ENCODE measurements at places on chromosomes 7 and 10.

DNA sequence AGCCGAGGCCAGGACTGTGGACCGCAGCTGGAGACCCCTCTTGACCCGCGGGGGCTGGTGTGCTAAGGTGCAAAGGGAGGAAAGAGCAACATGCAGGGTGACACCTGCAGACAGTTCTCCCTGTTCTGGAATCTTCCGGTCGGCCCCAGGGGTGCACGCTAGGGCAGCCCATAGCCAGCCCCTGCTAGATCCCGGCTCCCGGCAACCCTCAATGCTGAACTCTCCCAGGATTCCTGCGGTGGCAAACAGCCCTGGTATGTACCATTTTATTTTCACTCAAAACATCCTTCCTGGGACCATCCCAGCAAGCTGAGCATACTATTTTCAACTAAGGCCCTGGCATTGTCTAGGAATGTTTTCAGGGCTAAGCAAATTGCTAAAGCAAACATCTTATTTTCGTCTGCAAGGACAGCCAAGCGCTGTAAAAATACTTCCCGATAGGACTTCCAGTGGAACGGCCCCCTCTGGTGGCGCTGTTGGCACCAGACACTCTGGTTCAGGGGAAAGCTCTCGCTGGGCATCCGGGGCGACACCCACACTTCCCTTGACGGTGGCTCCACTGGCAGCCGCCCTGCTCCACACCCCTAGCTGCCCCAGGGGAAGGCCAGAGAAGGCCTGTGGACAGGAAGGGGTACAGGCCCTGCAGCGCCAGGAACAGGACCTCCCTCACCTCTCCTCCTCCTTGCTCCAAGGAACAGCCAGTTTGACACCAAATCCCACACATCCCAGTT, 99.4 kb downstream of the CTBP2 start:
- no peaks in the 10 kb centered on the region for H3K36me3 ChIP-seq
- peaks cover 4% of the 10 kb centered on the region for H3K27me3 ChIP-seq
- peaks cover 78% of the 10 kb centered on the region for H3K4me1 ChIP-seq
- no peak overlapping the region for H3K4me3 ChIP-seq
- no peak overlapping the region for H3K27ac ChIP-seq
- DNase-seq, result no peak

GRCh38 chr7:111074748-111075146, 16.2 kb upstream of the LRRN3 start:
- DNase-seq, result no peak
- peaks cover 27% of the 10 kb centered on the region for H3K4me1 ChIP-seq
- H3K27ac ChIP-seq, result no peak overlapping the region

DNA sequence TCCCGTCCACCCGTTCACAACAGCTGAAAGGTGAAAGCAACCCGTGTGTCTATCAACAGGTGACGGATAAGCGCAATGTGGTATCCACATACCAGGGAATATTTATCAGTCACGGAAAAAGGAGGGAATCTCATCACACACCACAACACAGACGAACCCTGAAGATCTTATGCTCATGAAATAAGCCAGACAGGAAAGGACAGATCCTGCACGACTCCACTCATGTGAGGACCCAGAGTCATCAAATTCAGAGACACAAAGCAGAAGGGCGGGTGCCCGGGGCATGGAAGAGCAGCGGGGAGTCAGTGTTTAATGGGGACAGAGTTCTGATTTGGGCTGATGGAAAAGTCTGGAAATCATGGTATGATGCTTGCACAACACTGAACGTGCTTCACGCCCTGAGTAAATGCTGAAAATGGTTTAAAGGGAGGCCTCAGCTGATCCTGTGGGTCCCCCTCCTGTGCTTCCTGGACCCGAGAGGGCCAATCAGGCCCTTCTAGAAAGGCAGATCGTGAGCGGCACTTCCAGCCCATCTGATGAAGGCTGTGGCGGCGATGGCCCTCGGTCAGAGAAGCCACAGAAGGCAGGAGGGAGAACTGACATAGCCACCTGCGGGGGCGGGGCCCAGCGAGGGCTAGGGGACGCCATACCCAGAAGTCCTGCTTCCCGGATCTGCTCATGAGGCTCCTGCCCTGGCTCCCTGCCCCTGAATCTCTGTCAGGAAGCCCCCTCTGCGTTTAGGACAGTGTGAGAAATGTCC, 19.1 kb downstream of the WDR86 start:
- peak overlapping the region; percentile 9 for H3K4me3 ChIP-seq
- peaks cover 14% of the 10 kb centered on the region for H3K4me1 ChIP-seq
- DNase-seq, result no peak
- H3K27me3 ChIP-seq, result peaks cover 4% of the 10 kb centered on the region
- H3K27ac ChIP-seq, result no peak overlapping the region

DNA sequence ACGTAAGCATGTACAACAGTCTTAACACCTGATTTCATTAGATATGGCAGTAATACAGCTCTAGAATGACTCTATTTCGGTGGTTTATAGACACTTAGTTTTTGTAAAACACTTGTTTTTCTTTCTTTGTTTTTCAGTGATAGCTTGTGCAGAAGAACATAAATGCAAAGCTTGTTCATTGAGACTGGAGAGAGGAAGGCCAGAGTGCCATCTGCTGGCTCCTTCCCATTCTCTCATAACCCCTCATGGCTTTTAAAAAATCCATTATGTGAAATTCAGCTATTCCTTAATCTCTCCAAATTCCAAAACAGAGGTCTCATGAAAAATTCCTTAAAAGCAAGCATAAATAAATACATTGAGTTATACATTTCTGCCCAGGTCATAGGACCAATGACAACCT, 76.3 kb downstream of the CACNB2 start:
- no peaks in the 10 kb centered on the region for H3K36me3 ChIP-seq
- H3K4me1 ChIP-seq, result no peaks in the 10 kb centered on the region
- DNase-seq, result no peak
- no peaks in the 10 kb centered on the region for H3K27me3 ChIP-seq
- no peak overlapping the region for H3K27ac ChIP-seq

GRCh38 chr10:124696446-124697392, 47.5 kb downstream of the FAM53B start:
- peak overlapping the region; percentile 90 for H3K27ac ChIP-seq
- H3K36me3 ChIP-seq, result peaks cover 19% of the 10 kb centered on the region
- DNase-seq, result no peak
- no peaks in the 10 kb centered on the region for H3K27me3 ChIP-seq

DNA sequence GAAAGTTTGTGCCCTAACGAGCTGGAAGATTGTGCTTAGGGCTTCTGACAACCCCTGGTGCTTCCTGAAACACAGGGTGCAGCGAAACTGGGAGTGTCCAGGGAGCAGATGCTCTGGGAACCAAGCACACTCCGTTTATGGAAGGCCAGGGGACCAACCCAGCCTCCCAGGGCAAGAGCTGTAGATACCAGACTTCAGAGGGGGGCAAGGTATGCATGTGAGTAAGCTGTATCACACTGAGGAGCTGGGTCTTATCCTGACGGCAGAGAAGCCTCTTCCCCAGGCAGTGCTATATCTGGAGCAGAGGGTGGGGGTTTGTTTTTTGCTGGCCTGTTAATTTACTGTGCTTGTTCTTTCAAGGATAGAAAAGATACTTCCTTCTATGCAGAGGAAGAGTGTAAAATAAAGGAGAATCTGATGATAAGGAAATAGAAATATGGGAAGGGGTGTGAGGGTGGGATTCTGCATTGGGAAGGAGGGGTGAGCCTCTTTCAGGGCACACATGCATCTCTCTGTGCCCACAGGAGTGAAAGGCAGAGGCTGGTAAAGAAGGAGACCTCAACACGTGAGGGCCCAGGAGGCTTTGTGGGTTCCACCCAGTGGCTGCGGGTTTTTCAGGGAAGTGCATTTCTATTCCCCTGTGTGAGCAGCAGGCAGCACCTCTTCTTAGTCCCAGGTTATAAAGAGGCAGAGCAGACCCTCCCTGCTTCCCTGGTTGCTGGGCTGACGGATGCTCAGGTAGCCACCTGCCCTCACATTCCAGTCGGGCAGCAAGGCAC, 314.1 kb downstream of the TCERG1L start:
- H3K27me3 ChIP-seq, result no peaks in the 10 kb centered on the region
- H3K4me3 ChIP-seq, result no peak overlapping the region
- no peak overlapping the region for H3K27ac ChIP-seq
- DNase-seq, result no peak

DNA sequence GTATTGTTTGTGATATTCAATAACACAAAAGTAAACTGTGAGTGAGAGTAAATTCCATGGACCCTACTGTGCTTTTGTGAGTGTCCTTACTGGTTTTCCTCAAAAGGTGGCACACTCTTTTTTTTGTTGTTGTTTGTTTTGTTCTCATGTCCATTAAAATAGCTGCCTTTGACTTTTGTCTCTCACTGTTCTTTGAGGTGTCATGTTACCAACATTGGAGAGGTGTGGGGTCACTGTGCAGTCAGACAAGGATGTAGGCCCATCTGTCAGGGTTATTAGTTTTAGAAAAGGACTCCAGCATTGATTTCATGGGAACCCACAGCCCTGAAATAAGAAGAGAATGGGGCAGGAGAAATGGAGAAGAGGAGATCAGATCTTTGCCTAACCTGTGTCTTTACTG, 383.1 kb downstream of the SORCS3 start:
- no peaks in the 10 kb centered on the region for H3K36me3 ChIP-seq
- DNase-seq, result no peak
- no peak overlapping the region for H3K27ac ChIP-seq

DNA sequence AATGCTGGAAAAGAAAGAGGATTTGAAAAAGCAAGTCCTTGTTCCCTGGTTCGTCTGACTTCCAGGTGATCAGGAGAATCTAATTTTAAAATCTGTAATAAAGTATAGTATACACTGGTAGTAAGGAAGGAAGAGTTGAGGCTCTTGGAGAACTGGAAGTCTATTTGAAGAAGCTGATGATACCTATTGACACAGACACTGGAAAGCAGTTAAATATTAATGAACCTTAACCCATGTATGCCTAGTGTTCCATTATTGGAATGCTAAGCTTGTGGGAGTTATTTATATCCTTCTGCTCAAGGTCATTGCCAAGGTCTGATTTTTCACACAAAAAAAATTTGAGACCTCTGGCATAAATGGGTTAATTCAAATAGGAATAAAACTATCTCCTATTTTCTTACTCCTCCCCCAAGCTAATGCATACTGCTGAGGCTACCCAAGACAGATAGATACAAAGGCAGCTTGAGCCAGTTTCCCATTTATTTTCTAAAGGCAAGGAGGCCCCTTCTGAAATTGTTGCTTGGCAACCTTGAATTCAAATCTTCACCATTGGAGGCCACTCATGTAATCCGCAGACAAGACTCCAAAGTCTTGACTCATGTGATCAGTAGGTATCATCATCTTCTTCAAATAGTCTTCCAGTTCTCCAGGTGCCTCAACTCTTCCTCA, 110.2 kb downstream of the FZD1 start:
- H3K4me3 ChIP-seq, result no peak overlapping the region
- H3K27me3 ChIP-seq, result peaks cover 6% of the 10 kb centered on the region
- no peak for DNase-seq
- no peaks in the 10 kb centered on the region for H3K36me3 ChIP-seq

- no peak overlapping the region for H3K27ac ChIP-seq
- H3K27me3 ChIP-seq, result peaks cover 12% of the 10 kb centered on the region
- no peak for DNase-seq
- no peak overlapping the region for H3K4me3 ChIP-seq
- peaks cover 6% of the 10 kb centered on the region for H3K36me3 ChIP-seq
Observed at GRCh38 chr10:8130973-8131911, 76.8 kb downstream of the GATA3 start.

DNA sequence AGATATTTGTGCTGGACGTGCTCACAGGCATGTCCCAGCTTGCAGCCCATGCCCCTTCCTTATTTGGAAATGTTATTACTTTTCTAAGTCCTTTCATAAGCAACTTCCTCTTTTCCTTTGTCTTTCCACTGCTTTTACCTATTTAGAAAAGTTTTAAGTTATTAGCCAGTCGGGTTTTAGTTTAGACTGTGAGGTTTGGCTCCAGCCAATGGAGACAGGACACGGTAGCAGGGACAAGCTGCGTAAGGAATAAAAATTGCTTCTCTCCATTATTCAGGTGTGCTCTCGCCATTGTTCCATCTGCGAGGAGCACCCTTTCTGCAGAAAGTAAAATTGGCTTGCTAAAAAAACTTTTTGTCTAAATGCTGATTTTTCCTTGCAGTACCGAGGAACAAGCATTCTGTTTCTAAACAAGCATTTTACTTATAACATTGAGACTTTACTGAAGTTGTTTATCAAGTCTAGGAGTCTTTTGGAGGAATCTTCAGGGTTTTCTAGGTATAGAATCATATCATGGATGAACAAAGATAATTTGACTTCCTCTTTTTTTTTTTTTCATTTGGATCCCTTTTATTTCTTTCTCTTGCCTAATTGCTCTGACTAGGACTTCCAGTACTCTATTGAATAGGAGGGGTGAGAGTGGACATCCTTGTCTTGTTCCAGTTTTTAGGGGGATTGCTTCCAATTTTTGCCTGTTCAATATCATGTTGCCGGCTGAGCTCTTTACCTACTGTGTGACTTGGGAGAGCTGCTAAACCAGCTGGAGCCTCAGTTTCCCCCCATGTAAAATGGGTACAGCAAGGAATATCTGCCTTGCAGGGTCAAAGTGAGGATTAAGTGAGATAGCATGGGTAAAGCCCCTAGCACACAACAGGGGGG, 63.8 kb downstream of the ALOX5 start:
- DNase-seq, result no peak
- no peaks in the 10 kb centered on the region for H3K36me3 ChIP-seq
- H3K27me3 ChIP-seq, result peaks cover 5% of the 10 kb centered on the region

DNA sequence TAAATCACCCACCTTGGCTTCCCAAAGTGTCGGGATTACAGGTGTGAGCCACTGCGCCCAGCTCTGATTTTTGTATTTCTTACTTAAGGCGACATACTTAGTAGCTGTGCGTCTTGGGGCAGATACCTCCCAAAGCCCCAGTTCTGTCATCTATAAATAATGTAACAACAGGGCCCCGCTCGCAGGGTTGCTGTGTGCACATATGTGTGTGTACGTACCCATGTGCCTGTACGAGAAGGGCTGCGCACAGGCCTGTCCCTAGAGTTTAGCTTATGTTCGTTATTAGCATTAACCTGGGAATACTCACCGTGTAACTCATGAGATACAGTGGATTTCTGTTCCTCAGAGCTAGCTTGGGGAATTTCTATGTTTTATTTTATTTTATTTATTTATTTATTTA, 103.6 kb downstream of the CUX1 start:
- no peak overlapping the region for H3K4me3 ChIP-seq
- no peaks in the 10 kb centered on the region for H3K27me3 ChIP-seq
- H3K4me1 ChIP-seq, result peaks cover 3% of the 10 kb centered on the region
- DNase-seq, result no peak

GRCh38 chr10:77015360-77015759, 622.2 kb downstream of the KCNMA1 start:
- no peak overlapping the region for H3K27ac ChIP-seq
- no peaks in the 10 kb centered on the region for H3K4me1 ChIP-seq
- no peaks in the 10 kb centered on the region for H3K36me3 ChIP-seq
- H3K4me3 ChIP-seq, result no peak overlapping the region
- DNase-seq, result no peak

- DNase-seq, result no peak
- H3K4me3 ChIP-seq, result no peak overlapping the region
- H3K36me3 ChIP-seq, result peaks cover 14% of the 10 kb centered on the region
- H3K4me1 ChIP-seq, result no peaks in the 10 kb centered on the region
Observed at GRCh38 chr10:92662848-92663247, 26.9 kb upstream of the HHEX start.
